ENCODE measurements at places on chromosomes 11 and 22.

DNA sequence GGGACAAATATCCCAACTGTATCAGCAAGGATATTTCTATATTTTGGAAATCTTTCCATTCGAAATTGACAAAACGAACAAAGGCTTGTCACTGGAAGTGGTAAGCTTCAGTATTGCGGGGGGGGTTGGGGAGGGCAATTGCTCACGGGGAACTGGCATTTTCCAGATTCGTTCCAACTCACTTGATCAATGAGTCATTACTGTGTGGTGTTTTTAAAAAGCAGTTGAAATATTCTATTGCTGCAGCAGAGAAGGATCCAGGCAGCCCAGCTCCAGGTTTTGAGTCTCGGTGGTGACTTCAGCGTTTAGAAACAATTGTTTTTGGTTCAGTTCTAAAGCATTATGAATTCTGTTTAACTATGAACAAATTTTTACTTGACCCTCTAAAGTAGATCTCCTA lies 33.8 kb upstream of the FBLN1 start:
- no peak for DNase-seq

GRCh38 chr22:28358312-28358711 lies 321.3 kb downstream of the TTC28 start:
- no peak for DNase-seq

DNA sequence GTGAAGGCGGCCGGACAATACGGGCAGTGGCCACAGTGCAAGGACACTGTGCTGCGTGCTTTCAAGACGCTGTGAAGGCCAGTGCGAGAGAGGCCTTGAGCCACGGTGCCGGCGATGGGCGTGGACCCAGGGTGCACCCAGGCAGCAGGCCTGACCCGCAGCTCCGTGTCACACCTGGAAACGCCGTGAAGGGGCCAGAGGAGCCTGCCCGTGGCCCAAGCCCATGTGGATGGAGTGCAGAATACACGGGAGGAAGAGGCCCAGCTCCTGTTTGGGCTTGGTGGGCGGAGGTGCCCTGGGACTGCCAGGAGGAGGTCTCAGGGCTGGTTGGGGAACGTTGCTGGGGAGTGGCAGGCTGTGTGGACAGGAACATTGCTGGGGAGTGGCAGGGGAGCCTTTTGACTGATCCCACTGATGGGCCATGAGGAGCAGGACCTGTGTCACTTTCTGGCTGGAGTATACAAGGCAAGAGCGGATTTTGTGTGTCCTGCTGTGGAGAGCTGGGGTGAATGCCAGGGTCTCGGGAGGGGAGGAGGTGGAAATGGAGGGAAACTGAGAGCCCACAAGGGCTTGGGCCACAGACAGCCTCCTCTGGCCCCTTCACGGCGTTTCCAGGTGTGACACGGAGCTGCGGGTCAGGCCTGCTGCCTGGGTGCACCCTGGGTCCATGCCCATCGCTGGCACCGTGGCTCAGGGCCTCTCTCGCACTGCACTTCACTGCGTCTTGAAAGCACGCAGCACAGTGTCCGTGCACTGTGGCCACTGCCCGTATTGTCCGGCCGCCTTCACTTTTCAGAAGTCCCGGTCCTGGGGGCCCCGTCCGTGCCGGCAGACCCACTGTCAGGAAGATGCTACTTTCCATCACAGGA lies 925.4 kb downstream of the BRD1 start:
- DNase-seq = no peak

- no peak for DNase-seq
Observed at GRCh38 chr11:64918017-64918416, 1.0 kb upstream of the ATG2A start.

DNA sequence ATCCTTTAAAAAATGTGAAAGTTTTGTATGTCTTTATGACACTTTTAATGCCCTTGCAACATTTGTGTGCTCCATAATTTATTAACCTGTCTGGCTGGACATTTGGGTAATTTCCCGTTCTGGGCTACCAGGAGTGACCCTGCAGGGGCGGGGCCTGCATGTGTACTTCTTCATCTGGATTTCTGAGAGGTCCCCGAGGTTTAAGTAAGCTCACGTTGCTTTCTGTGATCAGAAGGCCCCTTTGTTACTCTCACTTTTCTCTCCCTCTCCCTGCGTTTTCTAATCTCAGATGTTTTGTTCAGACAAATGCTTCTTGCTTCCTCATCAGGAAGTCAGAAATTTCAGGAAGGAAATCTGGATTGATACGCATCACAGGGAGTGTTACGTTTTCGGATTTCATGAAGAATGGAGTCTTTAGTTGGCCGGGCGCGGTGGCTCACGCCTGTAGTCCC lies 78.9 kb upstream of the CRYBB3 start:
- no peak for DNase-seq
